Frontal cortex (tissue), 4 donors: ENCODE measurements at places on chromosomes 7 and 10. TPM values are rescaled to one million over a fixed set of nuclear protein-coding genes. Genes with fewer than 3 reads are reported as not detected.

Gene LRIT1
- not detected for total RNA-seq

Gene FAM25C
- total RNA-seq = not detected

DNA sequence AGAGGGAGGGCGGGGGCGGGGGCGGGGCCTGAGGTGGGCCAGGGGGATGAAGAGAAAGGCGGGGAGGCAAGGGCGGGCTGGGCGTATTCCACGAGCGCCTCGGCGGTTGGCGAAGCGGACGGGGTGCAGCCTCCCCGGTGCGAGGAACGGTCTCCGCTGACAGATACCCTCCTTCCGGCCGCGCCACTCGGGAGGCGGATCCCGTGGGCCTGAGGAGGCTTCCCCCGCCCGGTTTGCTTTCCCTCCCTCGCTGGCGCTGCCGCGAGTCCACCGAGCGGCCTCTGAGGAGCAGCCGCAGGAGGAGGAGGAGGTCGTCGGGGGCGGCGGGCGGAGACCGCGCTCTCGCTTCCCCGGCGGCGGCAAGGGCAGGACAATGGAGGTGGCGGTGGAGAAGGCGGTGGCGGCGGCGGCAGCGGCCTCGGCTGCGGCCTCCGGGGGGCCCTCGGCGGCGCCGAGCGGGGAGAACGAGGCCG is at the start of gene TRIM24:
TSS of gene TRIM24 (plus strand) at position 84 of the 473 bp plus-strand sequence. CDS start at position 374, 290 bp downstream.
- DNase-seq = peak; percentile 95

GRCh38 chr10:106296750-106297392 is 867.6 kb downstream of the SORCS1 start:
- DNase-seq = no peak

DNA sequence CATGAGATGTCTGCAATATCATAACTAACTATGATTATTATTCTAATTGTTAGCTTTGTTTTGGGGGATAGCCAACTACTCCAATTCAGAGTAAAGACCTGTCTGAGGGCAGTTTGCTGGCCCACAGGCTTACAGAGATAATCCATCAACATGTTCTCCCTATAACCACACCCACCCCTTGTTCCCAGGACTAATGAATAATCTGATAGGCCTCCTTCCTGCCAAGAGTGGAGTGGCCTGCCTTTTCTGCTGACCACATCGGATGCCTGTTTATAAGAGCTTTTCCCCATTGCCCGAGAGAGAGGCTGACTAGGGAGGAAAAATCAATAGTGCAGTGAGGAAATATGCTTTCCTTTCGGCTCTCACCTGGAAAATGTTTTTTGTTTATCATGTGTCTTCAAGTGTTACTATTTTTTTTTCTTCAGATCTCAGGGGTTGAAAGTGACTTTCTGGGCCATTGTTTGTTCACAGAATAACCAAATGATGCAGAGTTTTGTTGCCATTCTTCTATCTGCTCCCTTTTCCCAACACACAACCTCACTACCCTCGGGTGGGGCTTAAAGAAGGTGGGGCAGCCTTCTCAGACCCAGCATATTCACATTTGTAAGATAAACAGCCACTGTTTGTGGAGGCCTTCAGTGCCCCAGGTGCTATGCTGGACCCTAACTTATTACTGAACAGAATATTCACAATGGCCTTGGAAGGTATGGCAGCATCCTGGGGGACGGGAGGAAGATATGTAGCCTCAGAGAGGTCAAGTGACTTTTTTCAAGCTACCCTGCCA is 38.4 kb downstream of the PLPP4 start:
- no peak for DNase-seq

- DNase-seq = peak; percentile 46
Observed at GRCh38 chr7:100603726-100604027, 1.5 kb downstream of the PCOLCE start.

DNA sequence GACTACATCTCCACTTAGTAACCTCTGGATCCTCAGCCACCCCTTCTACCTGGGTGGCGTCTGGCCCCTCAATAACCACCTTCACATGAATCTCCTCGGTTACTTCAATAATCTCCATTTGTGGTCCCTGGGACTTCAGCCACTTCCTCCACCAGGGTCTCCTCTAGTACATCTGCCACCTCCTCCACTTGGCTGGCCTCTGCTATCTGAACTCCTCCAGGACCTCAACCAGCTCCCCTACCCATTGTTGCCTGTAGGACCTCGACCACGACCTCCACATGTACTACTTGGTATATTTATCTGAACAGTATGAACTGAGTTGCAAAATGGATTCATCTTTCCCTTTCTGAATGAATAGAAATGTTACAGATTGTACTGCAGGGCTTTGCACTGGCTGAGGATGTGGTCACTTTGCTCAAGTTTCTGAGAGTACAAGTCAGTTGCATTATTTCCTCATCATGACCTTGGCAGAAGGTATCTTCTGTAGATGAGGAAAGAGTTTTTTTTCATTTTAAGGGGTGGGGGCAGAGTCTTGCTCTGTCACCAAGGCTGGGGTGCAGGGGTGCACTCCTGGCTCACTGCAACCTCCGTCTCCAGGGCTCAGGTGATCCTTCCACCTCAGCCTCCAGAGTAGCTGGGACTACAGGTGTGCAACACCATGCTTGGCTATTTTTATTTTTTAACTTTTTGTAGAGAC is 36.0 kb downstream of the MAT1A start:
- no peak for DNase-seq

Gene RPEL1
- total RNA-seq = not detected
